ENCODE measurements at places on chromosomes 1 and 21. TPM values are rescaled to one million over a fixed set of nuclear protein-coding genes. Genes with fewer than 3 reads are reported as not detected.

DNA sequence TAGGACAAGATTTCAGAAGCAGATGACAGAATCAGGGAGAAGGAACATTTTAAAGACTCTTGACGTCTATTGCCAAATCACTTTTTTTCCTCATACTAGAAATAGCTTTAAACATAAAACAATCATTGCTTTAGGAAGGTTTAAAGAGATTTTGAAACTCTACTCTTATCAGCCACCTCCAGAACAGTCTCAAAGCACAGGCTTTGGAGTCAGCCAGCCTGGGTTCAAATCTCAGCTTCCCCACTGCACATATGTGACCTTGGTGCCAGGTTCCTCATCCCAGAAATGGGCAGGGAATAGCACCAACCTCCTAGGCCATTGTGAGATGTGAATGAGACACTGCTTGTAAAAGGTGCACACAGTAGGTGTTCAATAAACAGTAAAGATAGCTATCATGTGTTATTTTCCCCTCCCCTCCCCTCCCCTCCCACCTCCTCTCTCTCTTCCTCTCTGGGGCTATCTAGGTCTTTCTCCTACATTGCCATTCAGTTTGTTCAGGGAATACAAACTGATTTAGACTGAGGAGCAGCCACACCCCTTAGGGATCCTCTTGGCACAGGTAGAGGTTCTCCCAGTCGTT, 20.6 kb downstream of the SPOCD1 start:
- H3K36me3 ChIP-seq: no peaks in the 10 kb centered on the region
- no peak overlapping the region for H3K4me3 ChIP-seq
- no peak for DNase-seq
- H3K27ac ChIP-seq: no peak overlapping the region

Gene MARK1
- 7.2 TPM for total RNA-seq

GRCh38 chr1:43205671-43206070, 33.5 kb downstream of the CFAP57 start:
- DNase-seq: no peak
- no peaks in the 10 kb centered on the region for H3K27me3 ChIP-seq
- H3K4me1 ChIP-seq: peaks cover 2% of the 10 kb centered on the region
- no peak overlapping the region for H3K27ac ChIP-seq

Gene SH2D1B
- total RNA-seq: not detected

Gene SMG5
- 49.1 TPM for total RNA-seq

- H3K4me1 ChIP-seq: no peaks in the 10 kb centered on the region
- H3K4me3 ChIP-seq: no peak overlapping the region
- DNase-seq: no peak
- no peaks in the 10 kb centered on the region for H3K27me3 ChIP-seq
- H3K36me3 ChIP-seq: no peaks in the 10 kb centered on the region
These were observed 564.2 kb downstream of the SMYD3 start for GRCh38 chr1:245942856-245943255.

Gene SYNC
- 7.9 TPM for total RNA-seq

- no peaks in the 10 kb centered on the region for H3K36me3 ChIP-seq
- no peak overlapping the region for H3K27ac ChIP-seq
- no peak for DNase-seq
- H3K4me1 ChIP-seq: no peaks in the 10 kb centered on the region
These were observed 91.9 kb upstream of the IGSF21 start for GRCh38 chr1:18015719-18016118.

Gene FCER1G
- total RNA-seq: 3.6 TPM

Gene OR6Y1
- not detected for total RNA-seq

DNA sequence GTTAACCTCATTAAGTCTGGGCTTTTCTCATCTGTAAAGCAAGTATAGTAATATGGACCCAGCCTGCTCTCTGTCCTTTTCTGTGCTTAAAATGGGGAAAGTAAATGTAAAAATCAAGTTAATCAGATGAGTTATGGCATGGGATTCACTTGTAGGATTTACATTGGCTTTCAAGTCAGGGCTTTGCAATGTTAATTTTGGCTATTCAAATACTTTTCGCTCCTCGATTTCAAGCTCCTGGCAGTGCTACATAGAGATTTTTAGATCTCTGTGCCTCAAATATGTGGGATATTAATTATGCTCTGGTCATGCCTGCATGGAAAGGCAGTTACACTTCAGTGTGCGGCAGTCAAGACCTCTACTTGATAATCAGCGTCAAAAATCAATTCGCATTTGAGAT, 709.8 kb downstream of the LTN1 start:
- no peaks in the 10 kb centered on the region for H3K27me3 ChIP-seq
- no peaks in the 10 kb centered on the region for H3K36me3 ChIP-seq
- no peak overlapping the region for H3K4me3 ChIP-seq

DNA sequence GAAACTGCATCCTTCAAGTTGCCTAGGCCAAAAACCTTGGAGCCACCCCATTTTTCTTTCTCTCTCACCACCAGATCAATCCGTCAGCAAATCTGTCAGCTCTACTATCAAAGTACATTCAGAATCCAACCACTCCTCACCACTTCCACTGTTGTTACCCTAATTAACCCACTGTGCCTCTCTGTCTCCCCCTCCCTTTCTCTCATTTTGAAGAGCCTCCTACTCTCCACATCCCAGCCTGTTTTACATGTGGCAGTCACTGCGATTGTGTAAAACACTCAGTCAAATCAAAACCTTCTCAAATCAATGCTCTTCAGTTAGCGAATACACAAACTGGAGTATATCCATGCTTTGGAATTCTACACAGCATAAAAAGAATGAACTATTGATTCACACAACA, 33.1 kb downstream of the ZNF684 start:
- no peaks in the 10 kb centered on the region for H3K4me1 ChIP-seq
- no peak overlapping the region for H3K27ac ChIP-seq
- no peaks in the 10 kb centered on the region for H3K27me3 ChIP-seq
- no peak overlapping the region for H3K4me3 ChIP-seq
- no peak for DNase-seq

- H3K4me3 ChIP-seq: no peak overlapping the region
- no peaks in the 10 kb centered on the region for H3K4me1 ChIP-seq
- no peak for DNase-seq
- no peak overlapping the region for H3K27ac ChIP-seq
- H3K36me3 ChIP-seq: no peaks in the 10 kb centered on the region
- H3K27me3 ChIP-seq: no peaks in the 10 kb centered on the region
These were observed 41.5 kb downstream of the CHIA start for GRCh38 chr1:111332190-111332589.

Gene MOB3C
- total RNA-seq: 19.7 TPM

- H3K36me3 ChIP-seq: no peaks in the 10 kb centered on the region
- H3K27me3 ChIP-seq: no peaks in the 10 kb centered on the region
- H3K4me3 ChIP-seq: no peak overlapping the region
- peaks cover 7% of the 10 kb centered on the region for H3K4me1 ChIP-seq
- no peak for DNase-seq
These were observed 10.5 kb downstream of the BCAR3 start for GRCh38 chr1:93671099-93671621.

Gene ZBTB37
- total RNA-seq: 6.6 TPM

GRCh38 chr1:71676979-71677925, 596.4 kb upstream of the ZRANB2 start:
- DNase-seq: no peak
- no peaks in the 10 kb centered on the region for H3K36me3 ChIP-seq
- no peaks in the 10 kb centered on the region for H3K4me1 ChIP-seq
- H3K4me3 ChIP-seq: no peak overlapping the region
- H3K27ac ChIP-seq: no peak overlapping the region

DNA sequence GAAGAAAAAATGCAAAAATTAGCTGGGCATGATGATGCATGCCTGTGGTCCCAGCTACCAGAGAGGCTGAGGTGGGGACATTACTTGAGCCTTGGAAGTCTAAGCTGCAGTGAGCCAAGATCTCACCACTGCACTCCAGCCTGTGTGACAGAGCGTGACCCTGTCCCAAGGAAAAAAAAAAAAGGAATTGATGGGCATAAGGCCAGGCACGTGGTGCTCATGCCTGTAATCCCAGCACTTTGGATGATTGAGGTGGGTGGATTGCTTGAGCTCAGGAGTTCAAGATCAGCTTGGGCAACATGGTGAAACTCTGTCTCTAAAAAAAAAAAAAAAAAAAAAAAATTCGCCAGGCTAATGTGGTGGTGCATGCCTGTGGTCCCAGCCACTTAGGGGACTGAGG, 55.8 kb upstream of the ATP2B4 start:
- no peaks in the 10 kb centered on the region for H3K4me1 ChIP-seq
- no peak overlapping the region for H3K4me3 ChIP-seq
- H3K27me3 ChIP-seq: no peaks in the 10 kb centered on the region
- no peak overlapping the region for H3K27ac ChIP-seq

GRCh38 chr1:71788113-71788512, 494.2 kb downstream of the NEGR1 start:
- no peak for DNase-seq
- H3K27me3 ChIP-seq: no peaks in the 10 kb centered on the region
- H3K4me3 ChIP-seq: no peak overlapping the region
- no peak overlapping the region for H3K27ac ChIP-seq
- H3K4me1 ChIP-seq: no peaks in the 10 kb centered on the region

- no peak overlapping the region for H3K27ac ChIP-seq
- no peaks in the 10 kb centered on the region for H3K4me1 ChIP-seq
- no peaks in the 10 kb centered on the region for H3K27me3 ChIP-seq
These were observed 206.7 kb downstream of the CTH start for GRCh38 chr1:70617728-70618127.

- no peak overlapping the region for H3K27ac ChIP-seq
- no peaks in the 10 kb centered on the region for H3K36me3 ChIP-seq
- no peaks in the 10 kb centered on the region for H3K27me3 ChIP-seq
- no peak overlapping the region for H3K4me3 ChIP-seq
- no peaks in the 10 kb centered on the region for H3K4me1 ChIP-seq
These were observed 89.1 kb downstream of the SMYD3 start for GRCh38 chr1:246417813-246418564.

Gene MPZ
- total RNA-seq: 7.3 TPM

- no peaks in the 10 kb centered on the region for H3K36me3 ChIP-seq
- H3K27ac ChIP-seq: no peak overlapping the region
- no peak for DNase-seq
These were observed 795.2 kb upstream of the TMPRSS15 start for GRCh38 chr21:19198801-19199200.

DNA sequence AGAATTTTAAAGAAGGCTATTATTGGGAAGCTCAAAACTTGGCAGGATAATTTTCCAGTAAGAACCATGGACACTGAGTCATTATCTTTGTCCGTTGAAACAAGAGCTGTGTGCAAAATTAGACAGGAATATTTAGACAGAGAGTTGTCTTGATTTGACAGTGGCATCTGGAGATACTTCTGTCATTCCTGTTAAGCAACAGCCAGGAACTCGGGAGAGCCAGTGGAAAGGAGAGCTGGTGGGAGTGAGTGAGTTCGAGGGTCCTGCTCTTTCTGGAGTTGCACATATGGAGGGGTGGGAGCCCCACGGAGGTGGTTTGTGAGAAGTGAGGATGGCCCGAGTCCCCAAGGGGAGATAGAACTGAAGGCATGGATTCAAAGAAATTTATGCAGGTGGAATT, 3.1 kb downstream of the COQ8A start:
- no peak overlapping the region for H3K27ac ChIP-seq
- no peaks in the 10 kb centered on the region for H3K36me3 ChIP-seq
- no peak overlapping the region for H3K4me3 ChIP-seq
- peaks cover 8% of the 10 kb centered on the region for H3K4me1 ChIP-seq

Gene AADACL3
- not detected for total RNA-seq

DNA sequence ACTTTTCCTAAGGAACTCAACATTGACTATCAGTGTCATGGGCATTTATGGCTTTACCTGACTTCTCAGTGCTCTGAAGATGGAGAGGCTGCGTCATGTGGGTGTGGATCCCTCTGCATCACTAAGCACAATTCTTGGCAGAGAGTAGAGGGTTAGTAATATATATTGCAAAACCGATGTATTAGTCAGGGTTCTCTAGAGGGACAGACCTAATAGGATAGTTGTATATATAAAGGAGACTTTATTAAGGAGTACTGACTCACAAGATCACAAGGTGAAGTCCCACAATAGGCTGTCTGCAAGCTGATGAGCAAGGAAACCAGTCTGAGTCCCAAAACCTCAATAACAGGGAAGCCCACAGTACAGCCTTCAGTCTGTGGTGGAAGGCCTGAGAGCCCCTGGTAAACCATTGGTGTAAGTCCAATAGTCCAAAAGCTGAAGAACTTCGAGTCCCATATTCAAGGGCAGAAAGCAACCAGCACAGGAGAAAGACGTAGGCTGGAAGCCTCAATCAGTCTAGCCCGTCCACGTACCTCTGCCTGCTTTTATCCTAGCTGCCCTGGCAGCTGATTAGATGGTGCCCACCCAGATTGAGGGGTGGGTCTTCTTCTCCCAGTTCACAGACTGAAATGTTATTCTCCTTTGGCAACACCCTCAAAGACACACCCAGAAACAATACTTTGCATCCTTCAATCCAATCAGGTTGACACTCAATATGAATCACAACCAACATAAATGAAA, 159.7 kb upstream of the NRIP1 start:
- DNase-seq: no peak
- H3K27me3 ChIP-seq: no peaks in the 10 kb centered on the region
- no peak overlapping the region for H3K27ac ChIP-seq
- no peaks in the 10 kb centered on the region for H3K36me3 ChIP-seq
- H3K4me1 ChIP-seq: peaks cover 3% of the 10 kb centered on the region

Gene LAMC2
- total RNA-seq: 9.3 TPM

DNA sequence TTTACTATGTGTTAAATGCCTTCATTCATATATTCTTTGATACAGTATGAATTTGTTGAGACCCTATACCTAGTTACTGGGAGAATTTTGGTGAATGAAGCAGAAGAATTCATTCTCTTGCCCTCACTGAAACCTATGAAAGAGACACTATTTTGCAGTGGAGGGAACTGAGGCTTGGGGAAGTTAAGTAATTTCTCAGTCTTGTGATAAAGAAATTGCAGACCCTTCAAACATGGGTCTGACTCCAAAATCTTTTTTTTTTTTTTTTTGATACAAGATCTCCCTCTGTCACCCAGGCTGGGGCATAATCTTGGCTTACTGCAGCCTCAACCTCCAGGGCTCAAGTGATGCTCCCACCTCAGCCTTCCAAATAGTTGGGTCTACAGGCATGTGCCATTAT, 132.1 kb downstream of the DNM3 start:
- H3K27ac ChIP-seq: no peak overlapping the region
- DNase-seq: no peak
- no peaks in the 10 kb centered on the region for H3K4me1 ChIP-seq

Gene PDZK1
- 0.55 TPM for total RNA-seq

DNA sequence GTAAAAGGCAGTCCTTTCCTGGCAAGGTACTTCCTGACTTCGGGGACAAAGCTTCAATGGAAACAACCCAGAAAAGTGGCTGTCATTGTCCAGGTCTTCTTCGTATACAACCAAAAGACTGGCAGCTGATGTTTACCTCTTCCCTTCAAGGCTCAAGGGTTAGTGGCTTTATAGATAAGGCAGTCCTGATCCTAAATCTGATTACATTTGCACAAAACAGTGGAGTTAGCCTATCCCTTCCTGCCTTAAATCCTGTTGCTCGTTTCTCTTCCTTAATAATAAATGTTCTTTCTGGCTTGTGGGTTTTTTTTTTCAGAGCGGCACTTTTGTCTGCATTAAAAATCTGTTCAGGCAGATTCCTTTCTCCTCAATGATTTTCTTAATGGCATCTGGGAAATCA, 169.3 kb upstream of the KCTD3 start:
- H3K4me3 ChIP-seq: no peak overlapping the region
- no peak overlapping the region for H3K27ac ChIP-seq
- no peaks in the 10 kb centered on the region for H3K36me3 ChIP-seq
